Stimulated activated CD8-positive, alpha-beta memory T cell treated with anti-CD3 and anti-CD28 coated beads, Interleukin-7, amount 100 ng/mL, for 4 hours (primary cell): ENCODE measurements at places on chromosomes 1 and 21.

GRCh38 chr21:46181436-46181835 is 2.8 kb downstream of the SPATC1L start:
- DNase-seq, result no peak

GRCh38 chr21:38788275-38788905 is 17.3 kb upstream of the ETS2 start:
- DNase-seq, result no peak

DNA sequence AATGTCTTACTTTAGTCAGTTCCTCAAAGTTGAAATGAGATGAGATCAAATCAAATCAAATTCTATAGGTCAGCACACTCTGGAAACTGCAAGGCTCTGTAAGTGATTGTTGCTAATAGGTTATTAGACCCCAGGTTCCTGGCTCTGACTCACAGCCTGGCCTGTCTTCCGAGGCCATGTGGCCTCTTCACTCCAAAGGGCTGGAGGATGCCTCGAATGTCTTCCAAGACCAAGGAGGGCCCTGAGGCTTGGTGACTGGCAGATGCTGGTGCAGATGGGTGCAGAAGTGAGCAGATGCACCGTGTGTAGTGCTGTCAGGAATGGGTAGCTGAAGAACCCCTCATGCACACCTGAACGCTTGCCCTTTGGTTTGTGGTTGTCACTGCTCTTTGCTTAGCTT is 113.4 kb downstream of the MAB21L3 start:
- DNase-seq, result no peak

DNA sequence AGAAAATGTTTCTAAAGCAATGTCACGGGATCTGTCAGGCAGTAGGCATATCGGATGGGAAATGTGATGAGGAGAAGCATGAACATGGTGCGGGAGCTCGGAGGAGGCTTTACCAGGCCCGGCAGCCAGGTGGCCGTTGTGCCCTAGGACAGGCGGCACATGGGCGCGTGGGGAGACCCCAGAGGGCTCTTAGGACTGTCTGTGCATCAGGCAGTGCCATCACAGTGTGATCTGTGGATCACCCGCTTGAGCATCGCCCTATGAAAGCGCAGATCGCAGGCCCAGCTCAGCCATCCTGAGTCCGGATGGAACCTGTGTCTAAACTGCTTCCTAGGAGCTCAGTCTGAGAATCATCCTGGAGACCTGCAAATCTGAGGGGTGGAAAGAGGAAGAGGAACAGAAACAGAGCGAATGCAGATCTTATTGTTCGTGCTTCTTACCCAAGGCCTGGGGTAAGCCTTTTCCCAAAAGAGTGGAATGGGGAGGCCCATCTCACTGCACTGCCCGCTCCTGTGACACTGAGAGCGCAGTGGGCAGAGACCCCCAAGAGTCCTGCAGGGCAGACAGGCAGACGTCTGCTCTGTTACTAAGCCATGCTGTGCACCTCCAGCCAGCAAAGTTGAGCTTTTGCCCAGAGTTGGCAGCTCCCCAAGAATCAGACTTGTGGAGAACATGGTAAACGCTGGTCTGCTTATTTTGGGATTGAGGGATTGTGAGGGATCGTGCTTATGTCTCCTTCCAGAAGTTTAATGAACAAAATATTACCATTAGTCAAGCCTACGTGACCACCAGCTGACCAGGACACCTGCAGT is 251.0 kb downstream of the RHOU start:
- no peak for DNase-seq

DNA sequence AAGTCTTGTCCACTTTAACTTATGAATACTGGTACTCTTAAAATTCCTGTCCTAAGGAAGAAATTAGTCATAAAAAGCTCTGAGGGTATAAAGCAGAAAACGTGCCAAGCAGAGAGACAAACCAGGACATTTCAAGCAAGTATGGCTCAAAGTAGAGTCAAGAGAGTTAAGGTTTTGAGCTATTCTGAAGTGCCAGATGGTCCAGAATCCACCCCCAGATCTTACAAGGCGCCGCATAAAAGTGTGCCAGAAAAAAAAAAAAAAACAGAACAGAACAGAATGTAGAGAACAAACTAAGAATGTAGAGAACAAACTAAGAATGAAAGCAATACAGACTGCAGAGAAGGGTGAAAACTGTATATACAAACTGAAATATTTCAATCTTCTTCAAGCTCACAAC is 12.5 kb downstream of the EPS15 start:
- no peak for DNase-seq
